ENCODE measurements at places on chromosomes 5 and 9.

DNA sequence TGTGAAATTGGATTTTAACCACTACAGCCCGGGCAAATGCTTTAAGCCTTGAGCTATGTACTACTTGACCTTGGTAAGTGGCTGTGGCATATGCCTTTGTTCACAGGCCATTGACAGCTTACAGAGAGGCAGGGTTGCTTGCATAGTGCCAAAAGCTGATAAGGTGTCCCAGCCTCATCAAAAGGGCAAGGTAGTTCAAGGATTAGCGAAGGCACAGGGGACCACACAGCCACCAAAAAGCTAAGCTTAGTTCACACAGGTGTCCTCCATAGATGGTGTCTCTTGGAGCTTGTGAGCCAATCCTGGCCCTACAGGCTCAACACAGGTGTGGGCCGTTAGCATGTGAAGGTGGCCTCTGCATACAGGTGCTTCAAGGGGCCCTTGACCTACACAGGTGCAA lies 86.8 kb downstream of the ZNF622 start:
- no peak for DNase-seq

GRCh38 chr5:36418152-36418979 lies 116.7 kb upstream of the RANBP3L start:
- peak; percentile 20 for DNase-seq

GRCh38 chr5:73915345-73915744 lies 289.3 kb downstream of the ARHGEF28 start:
- no peak for DNase-seq

DNA sequence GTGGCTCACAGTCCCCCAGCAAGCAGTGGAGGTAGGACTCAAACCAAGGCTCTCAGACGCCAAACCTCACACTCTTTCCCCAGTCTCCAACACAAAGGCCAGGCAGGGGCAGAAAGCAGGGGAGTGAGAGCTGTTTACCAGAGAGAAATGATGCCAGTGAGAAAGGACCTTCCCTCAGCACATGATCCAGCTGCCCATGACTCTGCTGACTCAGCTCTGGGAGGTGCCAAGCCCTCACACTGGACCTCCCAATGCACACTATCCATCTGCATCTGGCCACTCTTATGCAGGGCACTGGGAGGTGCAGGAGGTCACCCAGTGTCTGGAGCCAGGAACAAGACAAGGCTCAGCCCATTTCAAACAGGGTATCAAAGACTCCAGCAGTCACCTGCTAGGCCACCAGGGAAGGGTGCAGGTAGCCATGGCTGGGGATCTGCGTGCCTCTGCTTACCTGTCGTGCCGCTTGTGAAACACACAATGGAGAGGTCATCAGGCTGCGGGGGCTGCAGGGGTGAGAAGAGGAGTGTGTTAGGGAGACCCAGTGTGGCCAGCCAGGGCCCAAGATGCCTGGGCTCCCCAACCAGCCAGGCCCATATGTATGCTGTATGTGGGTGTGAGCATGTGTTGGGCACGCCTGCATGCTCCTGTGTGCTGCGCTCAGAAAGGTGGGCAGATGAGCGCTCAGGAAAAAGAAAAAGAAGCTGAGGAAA lies 26.3 kb downstream of the ACSL6 start:
- DNase-seq: no peak

GRCh38 chr9:70285981-70286598 lies 27.3 kb downstream of the SMC5 start:
- DNase-seq: no peak

GRCh38 chr9:92974161-92974661 lies 26.9 kb downstream of the FGD3 start:
- DNase-seq: no peak

- no peak for DNase-seq
These were observed 278.6 kb upstream of the C9orf72 start for GRCh38 chr9:27851858-27852257.

DNA sequence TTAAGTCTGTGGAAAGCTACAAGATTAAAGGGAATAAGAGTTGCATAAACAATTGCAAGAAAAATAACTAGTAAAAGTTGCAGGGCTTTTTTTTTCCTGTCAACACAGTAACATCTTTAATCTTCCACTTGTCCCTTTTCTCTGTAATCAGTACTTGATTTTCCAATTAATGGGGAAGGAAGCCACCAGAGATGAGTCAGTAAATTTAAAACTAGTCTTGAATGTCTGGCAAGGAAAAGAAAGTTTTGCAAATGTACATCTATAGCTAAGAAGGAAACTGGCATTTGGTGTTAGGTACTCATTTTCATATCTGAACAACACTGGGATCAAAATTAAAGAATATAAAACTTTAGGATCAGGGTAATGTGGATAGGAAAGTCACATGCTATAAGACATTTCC lies 17.1 kb downstream of the DAP start:
- no peak for DNase-seq

GRCh38 chr9:70340572-70340971 lies 73.9 kb downstream of the KLF9 start:
- DNase-seq: peak; percentile 67

DNA sequence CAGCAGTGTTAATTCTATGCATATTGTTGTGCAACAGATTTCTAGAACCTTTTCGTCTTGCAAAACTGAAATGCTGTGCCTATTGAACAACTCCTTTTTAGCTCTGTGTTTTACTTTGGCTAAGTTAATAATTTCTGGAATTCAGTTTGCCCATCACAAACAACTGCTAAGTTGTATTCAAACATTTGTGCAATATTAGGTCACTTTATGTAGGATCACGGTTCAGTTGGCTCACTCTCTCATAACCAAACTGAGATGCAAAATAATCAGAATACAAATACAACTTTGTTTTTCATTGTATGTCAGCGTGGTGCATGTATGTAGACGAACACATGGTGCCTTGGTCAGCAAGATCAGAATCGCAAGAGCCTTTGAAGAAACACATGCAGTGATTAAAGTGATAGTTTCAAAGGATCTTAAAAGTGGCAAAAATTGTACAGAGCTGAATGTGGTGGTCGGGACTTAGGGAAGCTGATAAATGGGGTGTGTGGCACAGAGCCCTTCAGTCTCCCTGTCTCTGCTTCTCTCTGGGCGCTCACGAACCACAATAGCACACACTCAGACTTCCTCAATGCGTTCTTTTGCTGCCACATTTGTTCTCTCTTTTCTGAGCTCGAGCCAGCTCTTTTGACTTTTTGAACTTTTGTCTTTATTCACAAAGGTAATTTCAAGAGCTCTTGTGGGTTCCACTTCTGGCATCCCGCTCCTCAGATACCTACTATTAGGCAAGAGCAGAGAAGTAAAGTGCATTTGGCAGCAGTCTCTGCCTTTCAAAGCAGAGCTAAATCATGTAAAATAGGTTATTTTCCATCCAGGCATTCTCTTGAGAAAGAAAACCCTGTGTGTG lies 112.4 kb upstream of the CTSL start:
- DNase-seq: no peak

GRCh38 chr5:61084658-61085057 lies 77.6 kb downstream of the SMIM15 start:
- no peak for DNase-seq

DNA sequence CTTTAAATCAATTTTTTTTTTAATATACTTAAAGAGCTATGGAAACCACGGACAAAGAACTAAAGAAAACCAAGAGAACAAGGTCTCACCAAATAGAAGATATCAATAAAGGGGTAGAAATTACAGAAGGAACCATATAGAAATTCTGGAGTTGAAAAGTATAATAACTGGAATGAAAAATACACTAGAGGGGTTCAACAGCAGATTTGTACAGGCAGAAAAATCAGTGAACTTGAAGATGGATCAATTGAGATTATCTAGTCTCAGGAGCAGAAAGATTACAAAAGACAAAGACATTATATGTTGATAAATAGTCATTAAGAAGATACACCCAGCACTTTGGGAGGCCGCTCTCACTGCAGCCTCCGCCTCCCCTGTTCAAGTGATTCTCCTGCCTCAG lies 56.1 kb downstream of the GAPVD1 start:
- no peak for DNase-seq

DNA sequence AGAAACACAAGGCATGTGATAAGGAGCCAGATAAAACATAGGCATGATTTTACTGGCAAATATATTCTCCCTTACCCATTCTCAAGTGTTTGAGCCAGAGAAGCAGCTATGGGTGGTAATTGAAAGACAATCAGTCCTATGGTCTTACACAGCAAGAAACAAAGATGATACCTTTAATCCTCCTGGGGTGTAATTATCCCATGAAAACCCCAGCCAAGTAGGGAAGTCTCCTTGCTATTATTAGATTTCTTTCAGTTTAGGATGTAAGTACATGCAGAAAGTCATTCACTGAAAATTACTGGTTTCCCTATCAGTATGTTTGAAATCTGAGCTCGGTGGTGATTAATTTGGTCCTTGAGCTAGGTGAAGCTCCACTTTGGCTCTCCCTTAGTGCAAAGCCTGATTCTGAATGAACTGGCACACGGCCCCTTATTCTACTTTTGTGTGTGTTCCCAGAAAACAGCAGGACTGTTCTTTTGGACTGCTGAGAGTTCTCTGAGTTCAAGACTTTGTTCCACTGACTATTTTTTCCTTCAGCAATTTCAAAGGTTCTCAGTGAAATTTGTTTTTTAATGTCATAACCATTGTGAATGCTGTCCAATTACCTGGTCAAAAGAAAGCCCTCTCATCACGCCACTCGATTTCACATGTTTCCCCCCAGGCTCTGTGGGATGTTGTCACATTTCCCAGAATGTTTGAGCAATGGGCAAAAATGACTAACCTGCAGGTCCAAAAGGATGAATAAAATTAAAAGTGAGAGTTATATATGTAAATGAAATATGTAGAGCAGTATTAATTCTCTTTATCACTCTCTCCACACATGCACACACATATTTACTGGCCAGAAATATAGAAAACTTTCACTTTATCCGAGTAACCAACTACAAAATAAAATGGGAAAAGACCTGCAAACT lies 343.0 kb downstream of the RAB3C start:
- DNase-seq: no peak

DNA sequence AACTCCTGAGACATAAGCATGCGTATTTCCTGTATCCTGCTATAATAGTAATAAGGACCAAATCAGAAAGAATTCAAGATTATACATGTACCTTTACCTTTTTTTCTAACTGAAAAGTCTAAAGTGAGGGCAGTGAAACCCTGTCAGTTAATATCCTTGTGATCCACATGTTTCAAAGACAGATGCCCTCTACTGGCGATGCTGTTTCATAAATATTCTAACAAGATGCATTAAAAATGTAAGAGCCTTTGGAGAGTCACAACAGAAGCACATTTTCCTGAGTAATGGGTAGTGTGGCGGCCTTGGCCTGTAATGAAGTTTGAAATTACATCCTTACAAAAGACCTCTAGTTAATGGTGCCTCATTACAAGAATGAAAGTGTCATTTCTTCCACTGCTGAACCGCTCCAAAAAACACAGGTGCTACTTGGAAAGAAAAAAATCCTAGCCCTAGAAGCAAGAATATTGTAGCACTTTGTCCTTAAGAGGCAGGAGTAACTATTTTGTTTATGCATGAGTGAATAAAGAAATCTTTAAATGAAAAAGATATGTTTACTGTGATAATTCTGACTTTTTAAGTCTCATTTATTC lies 232.6 kb downstream of the EPB41L4A start:
- DNase-seq: peak; percentile 61

GRCh38 chr5:24428345-24428744 lies 216.4 kb downstream of the CDH10 start:
- no peak for DNase-seq

GRCh38 chr5:65121880-65122436 lies 353.2 kb downstream of the CWC27 start:
- DNase-seq: peak; percentile 92

- no peak for DNase-seq
These were observed 27.8 kb downstream of the C7 start for GRCh38 chr5:40937075-40937474.

DNA sequence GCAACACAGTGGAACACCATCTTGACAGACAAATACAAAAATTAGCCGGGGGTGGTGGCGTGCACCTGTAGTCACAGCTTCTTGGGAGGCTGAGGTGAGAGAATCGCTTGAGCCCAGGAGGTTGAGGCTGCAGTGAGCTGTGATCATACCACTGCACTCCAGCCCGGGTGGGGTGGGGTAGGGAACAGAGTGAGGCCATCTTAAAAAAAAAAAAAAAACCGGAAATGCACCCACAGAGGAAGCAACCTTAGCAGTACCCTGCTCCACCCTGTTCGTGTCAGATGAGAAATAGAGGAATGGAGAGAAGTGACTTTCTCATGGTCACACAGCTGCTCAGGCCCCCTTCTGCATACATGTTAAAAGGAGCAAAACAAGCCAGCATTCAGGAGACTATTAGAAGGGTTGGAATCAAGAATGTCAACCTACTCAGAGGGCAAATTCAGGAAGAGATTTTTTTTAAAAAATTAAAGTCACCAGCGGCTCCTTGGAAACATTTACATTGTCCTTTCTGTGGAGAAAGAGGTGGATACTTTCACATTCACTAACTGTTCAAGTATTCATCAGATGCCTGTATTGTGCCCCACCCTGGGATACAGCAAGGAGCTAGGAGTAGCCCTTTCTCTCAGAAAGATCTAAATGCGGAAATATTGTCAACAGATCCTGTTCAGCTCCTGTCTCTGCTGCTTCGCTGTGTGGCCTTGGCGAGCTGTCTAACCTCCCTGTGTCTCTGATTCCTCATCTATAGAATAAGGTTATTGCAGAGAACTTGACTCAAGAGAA lies 41.0 kb downstream of the CYFIP2 start:
- DNase-seq: no peak

DNA sequence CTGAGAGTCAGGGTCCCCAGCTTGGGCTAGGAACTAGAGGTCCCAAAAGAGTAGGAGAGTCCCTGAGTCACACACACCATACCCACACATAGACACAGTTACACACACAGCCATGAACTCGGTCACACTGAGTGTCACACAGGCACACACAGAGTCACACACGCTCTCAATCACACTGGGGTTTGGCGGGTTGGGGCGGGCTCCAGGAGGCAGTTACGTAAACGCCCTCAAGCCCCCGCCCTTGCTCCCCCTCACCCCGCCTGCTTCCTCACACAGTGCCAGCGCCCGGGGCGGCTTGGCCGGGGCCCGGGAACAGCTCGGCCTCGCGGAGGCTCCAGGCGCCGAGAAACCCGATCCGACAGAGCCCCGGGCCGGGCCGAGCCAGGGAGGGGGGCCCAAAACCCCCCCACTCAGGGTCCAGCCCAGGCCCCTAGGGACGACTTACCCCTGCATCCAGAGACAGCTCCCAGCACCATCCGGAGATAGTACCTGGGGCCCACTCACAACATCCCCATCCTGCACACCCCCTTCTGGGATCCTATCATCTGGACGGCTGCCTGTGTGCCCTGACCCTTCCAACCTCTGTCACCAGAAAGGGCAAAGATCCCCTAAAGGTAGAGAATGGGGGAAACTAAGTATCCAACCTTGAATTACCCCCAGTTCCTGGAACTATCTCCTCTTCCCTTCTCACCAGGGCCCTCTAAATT lies 3.5 kb upstream of the CNTFR start:
- peak; percentile 21 for DNase-seq

Data from ELR (cell line).